ENCODE measurements at places on chromosomes 3 and 15.

DNA sequence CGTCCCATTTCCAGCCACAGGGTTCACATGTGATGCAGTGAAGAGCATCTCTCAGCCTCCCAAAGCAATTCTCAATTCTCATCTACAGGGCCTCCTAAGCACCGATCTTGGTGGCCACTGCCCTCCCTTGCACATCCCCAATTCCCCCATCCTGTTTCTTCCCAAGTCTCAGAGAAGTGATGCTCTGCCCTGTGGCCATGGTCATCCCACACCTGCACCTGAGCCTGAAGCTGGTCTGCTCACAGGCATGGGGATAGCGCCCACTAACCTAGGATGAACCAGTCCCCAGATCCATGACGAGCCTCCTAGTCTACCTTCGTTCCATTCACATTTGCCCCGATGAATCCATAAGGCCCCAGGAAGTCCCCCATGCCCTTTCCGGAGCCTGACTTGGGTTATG lies 201.5 kb downstream of the UACA start:
- DNase-seq = no peak

GRCh38 chr15:23869396-23869795 lies 182.3 kb upstream of the NDN start:
- no peak for DNase-seq

DNA sequence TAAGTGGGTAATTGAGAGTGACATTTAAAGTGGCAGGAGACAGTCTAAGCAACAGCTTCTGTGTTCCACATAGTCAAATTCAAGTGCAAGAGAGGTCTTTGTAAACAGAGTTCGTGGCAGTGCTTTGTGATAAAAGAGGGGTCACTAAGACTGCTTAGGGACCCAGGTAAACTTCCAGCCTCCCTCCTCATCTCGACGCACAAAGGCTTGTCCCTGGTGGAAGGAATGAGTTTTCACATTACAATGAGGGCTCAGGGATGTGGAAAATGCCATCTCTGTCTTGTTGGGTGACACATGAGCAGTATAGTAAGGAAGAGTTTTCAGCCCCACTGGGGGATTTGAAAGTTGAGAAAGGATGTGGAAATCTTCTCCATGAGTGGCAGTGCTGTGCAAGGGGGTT lies 7.3 kb downstream of the GMNC start:
- DNase-seq = no peak

GRCh38 chr3:149586871-149587270 lies 71.0 kb downstream of the WWTR1 start:
- no peak for DNase-seq

DNA sequence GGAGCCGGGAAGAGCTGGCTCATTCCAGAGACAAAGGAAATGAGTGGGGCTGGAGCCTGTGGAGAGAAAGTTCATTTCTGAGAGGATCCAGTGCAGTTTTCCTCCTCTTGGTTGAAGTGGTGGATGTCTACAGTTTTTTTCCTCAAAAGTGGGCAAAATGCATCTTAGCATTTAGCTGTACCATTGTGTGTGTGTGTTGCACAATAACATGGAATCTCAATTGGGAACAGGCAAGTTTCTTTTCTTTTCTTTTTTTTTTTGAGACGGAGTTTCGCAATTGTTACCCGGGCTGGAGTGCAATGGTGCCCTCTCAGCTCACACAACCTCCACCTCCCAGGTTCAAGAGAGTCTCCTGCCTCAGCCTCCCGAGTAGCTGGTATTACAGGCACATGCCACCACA lies 101.5 kb upstream of the UBE2E1 start:
- DNase-seq = no peak

GRCh38 chr3:377158-377561 lies 180.6 kb downstream of the CHL1 start:
- no peak for DNase-seq

DNA sequence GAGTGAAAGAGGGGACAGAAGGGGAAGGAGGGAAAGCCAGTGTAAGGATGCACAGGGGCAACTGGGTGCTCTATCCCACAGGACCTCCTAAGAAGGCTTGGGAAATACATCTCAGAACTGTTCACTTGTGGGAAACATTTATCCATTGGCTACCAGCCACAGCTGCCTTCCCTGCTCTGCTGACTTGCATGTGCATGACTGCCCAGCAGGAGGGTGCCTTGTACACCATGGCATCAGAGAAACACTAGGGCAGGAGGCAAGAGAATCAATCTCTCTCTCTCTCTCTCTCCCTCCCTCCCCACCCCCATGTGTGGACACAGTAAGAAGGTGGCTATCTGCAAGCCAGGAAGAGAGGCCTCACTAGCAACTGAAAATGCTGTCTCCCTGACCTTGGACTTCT lies 62.9 kb upstream of the ZBTB38 start:
- no peak for DNase-seq

DNA sequence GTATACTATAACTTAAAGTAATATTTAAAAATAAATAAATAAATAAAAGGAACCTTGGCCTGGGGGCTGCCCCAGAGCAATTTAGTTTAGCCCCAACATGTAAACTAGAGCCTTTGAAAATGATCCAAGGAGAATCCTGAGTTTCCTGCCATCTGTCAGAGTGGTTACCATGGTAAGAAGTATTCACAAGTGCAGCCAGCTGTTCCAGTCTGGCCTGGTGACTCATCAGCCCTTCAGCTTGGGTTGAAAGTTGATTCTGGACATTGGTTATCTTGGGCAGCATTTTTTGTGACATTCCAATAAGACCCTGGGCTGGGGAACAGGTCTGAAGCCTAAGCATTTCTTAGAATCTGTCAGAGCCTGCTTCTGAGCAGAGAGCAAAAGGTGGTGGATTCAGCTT lies 72.7 kb upstream of the LRTM1 start:
- DNase-seq = no peak

GRCh38 chr3:64900617-64901521 lies 213.1 kb upstream of the ADAMTS9 start:
- no peak for DNase-seq

DNA sequence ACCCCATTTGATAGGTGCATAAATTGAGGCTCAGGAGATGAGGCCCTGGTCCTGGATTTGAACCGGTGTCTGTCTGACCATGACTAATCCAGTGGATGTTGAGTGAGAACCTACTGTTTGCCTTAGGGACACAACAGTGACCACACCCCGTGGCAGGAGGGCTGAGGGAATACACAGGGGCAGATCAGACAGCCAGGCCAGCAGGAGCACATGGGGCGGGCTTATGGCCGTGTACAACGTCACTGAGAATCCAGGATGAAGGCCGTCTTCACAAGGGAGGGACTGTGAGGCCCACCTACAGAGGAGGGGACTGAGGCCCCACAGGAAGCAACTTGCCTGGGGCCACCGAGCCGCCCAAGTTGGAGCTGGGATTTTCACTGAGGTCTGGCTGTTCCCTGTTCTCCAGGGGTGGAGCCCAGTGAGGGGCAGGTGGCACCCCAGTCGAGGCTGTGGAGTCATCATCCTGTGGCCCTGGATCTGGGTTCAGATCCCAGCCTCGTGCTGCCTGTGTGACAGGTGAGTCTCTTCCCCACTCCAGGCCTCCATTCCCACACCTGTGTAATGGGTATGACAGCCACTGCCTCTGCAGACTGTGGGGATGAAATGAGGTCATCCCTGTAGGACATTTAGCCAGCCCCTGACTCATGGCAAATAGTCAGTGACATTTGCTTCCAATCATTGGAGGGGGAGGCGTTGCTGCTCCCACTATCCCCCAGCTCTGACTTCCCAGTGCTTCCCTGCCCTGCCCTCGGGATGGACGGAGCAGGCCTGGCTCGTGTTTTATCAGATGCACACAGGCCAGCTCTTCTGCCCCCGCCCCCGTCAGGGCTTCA lies 6.3 kb upstream of the PLXND1 start:
- DNase-seq = no peak

DNA sequence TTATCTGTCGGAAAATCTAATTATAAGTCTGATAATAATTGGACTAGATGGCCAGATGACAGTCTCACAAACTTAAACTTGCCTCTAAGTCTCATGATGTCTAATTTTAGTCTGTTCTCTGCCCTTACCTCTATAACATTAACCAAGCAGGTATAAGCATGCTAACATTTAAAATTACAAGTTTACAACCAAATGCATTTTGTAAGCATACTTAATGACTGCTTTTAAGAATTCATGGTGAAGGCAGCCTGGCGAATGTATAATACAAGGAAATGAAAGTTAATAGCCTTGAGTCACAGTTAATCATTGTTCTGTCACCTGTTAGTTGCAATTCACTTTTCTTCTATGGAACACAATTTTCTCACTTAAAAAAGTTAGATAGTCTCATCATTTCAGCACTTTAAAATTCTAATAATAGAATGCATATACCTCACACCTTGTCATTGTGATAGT lies 16.5 kb downstream of the BCHE start:
- no peak for DNase-seq

GRCh38 chr15:68405378-68406250 lies 26.3 kb downstream of the ITGA11 start:
- DNase-seq = no peak

- no peak for DNase-seq
Observed at GRCh38 chr15:71293723-71294122, 178.5 kb downstream of the THSD4 start.

DNA sequence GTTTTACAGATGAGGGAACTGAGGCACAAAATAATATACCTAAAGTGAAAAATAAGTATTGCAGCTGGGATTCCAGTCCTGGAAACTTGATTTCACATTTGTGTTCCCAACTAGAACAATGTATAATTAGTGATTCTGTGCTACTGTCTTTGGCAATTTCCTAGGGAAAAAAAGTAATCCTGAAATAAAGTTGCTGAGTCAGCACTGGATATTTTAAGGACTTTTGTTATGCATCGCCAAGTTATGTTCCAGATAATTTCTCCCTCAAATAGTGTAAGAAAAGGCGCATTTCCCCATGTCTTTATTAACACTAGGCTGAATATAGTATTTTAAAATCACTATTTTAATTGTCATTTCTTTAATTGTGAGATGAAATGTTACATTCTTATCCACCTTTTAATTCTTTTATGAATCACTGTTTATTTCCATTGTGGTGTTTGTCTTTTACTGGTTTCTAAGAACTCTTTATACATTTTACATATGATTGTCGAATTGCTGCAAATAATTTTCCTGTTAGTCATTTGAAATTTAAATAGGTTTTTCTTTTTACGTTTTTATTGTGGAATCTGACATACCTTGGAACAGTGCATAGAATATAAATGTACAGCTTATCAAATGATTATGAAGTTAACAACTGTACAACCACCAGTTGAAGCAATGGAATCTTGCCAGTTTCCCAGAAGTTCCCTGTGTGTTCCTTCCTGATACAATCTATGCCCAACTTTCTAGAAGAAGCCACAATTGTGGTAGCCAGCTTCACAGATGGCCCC lies 56.6 kb downstream of the SH3GL3 start:
- DNase-seq = no peak

DNA sequence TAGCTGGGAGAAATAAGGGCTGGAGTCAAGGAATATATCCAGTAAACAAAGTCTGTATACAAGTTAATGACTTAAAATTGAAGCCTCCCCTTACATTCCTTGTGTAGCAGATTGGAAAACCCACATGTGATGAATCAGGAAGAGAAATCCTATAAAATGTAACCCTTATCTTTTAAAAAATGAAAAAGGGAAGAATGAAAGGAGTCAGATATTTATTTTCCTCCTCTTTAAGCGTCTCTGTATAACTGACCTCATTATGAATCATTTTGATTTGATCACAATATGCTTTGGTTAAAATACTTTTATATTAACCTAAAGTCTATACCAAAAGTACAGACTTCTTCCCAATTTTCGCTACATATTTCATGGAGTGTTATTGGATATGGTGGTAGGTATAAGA lies 316.3 kb upstream of the STAC start:
- no peak for DNase-seq

DNA sequence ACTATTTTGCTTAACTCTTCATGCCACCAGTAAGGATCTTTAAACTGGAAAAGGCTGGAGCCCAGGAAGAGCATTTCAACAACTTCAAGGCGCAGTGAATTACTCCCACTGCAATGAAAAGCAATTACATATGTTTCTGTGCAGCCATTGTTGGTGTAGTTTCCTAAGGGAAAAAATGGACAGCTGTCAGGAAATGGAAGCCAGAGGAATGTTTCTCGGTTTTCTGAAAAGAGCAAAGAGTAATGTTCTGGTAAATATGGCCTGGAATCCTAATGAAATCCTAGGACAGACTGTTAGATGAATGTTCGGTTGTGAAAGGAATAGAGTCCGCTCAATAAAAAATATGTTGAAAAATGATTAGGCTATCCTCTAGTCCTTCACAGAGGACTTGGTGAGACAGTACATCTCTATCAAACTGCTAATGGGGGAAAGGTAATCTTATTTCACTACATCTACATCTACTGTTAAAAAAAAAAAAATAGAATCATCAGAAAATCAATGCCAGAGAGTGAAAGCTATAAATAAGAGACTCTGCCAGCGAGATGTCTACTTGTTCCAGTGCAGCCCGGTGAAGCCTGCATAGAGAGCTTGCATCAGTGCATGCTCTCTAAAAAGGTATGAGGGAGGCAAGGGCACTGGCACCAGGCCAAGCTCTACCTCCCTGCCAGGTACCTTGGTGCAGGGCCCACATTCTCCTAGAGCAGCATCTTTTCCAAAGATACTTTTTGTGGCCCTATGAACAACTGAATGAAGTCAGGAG lies 68.2 kb upstream of the TJP1 start:
- no peak for DNase-seq

DNA sequence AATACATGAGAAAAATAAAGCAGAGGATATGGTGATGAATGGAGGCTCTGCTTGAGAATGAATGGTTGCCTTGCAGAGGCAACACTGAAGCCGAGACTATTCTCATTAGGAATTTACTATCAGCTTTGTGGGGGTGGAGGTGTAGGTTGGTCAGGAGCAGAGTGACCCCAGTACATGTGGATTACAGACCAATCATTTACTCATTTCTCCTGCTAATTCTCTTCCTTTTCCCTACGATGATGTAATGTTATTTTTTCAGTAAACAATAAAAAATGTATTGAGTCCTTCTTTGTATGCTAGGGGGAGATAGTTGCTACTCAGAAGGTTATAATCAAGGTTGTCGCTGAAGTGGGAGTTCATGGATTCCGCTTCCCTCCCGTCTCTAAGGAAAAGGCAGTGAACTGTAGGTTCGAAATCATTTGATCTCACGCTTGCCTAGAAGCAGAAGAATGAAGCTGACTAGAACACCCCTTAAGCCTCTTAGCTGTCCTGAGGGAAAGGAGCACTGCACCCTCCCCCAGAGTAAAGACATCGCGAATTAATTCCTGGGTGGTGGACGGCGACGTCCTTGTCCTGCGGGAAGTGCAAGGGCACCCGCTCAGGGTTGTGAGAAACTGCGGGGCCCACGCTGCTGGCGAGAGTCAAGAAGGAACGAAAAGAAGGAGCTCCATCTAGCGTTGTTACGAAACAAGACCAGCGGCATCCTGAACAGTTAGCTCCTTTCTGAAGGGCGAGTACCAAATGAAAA lies 213.2 kb upstream of the PFN2 start:
- DNase-seq = no peak
